Activated naive CD8-positive, alpha-beta T cell treated with anti-CD3 and anti-CD28 coated beads, Interleukin-2, amount 10 ng/mL, durations not matched to agents 7 days and 5 days (primary cell): ENCODE measurements at places on chromosomes 4 and X.

DNA sequence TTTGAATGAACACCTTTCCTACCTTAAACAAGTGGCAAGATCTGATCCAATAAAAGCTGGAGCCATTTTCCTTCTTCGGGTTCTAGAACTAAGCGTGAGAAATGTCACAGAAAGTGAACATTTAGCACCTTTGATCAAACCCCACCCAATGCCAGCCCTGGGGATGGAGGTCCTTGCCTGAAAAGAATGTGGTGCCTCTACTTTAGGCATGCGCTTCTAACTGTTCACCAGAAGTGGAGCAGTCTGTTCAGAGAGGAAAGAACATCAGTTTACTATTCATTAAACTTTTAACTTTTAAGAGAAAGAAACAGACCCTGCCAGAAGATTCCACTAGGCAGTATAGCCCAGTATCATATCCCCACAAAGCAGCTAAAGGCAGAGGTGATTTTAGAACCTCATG, 75.9 kb downstream of the INTS12 start:
- no peak for DNase-seq

DNA sequence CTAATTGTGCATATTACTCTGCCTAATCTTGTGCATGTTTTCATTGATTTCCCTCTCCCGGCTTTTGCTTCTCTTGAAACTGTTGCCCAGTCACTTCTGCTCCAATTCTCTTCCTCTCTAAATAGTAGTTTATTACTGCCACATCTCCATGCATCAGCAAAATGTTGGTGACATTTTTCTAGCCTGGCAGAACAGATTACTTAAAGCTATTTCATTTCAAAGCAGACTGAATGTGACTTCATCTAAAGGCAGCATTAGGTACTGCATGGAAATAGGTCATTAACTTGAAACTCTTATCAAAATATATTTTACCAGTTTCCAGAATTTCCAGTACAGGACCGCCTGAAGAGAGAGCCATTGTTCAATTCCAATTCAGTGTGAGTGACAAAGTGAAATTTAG, 52.4 kb downstream of the HPGDS start:
- no peak for DNase-seq

- no peak for DNase-seq
These were observed 2.7 kb downstream of the JAKMIP1 start for GRCh38 chr4:6197433-6198174.

- DNase-seq: no peak
These were observed 6.6 kb downstream of the FAM3A start for GRCh38 chrX:154509455-154509854.
